ENCODE measurements at places on chromosomes 11 and 22.

GRCh38 chr11:121068787-121069186, 32.3 kb upstream of the TECTA start:
- no peak for DNase-seq

DNA sequence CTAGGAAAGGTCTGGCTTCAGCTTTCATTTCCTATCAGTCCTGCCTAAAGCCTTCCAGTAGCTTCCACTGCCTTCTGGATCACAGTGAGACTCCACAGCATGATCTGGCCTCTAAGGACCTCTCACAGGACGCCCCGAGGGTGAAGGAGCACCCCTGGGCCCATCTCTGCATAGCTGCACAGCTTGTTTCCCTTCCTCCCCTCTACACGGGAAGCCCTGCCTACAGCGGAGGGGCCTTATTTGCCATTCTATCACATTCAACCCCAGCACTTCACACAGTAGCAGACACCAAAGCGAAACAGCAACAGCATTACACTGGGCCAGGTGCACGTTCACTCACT, 162.3 kb upstream of the GRK3 start:
- no peak for DNase-seq

DNA sequence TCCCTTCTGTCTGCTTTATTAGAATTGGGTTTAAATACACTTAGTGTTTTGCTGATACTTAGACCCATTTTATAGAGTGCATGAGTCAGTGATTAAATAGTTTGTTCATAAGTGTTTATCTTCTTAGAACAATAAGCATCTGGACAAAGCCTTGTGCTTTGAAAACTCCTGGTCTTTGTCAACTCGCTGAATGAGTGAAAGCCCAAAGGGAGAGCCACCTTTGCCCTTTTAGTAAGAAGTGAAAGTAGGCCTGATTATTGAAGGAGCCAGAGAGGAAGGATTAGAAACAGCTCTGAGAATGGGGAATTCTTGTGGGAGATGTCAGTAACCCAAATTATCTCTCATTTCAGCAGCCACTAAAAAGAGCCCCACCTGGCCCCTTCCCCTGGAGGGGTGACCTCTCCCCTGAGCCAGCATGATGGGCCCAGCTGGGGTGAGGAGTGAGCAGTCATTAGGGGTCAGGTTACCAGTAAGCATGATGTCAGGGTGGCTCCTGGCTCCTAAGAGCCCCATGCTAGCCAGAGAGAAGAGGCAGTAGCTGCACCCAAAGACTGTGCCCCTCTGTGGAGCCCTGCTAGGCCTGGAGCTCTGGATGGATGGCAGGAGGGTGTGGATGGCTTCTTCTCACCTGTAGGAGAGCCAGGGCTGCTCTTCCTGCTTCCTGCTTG, 125.1 kb upstream of the E2F8 start:
- DNase-seq, result no peak

DNA sequence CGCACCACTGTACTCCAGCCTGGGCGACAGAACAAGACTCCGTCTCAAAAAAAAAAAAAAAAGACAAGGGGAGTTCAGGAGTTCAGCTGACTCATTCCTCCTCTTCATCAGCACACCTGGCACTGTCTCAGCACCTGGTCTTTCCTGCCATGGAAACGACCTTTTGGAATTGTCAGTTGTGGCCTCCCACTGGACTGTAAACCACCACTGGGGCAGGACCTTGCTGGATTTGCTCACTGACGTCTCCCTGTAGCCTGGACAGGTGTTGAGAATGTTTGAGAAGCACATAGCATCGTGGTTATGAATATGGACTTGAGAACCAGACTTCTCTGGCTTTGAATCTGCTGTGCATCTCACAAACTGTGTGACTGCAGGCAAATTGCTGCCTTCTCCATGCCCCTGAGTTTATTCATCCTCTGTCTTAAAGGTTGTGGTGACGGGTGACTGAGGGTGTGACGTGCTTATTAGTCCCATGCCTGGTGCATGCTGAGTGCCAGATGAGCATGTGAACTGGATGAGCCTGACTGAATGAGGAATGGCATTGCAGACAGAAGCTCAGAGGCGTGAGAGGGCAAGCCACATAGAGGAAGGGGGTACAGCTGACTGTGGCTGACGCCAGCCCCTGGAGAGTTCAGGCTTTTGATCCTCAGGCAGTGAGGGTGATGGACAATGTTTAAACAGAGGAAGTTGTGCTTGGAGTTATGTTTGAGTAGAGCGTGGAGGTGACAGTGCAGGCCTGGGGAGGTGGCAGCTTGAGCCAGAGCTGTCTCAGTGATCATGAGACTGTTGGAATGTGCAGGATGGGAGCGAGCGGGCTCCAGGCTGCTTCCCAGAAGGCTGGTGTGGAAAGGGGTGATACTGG, 12.7 kb downstream of the TOM1 start:
- DNase-seq, result no peak

GRCh38 chr11:67293090-67293489, 4.0 kb downstream of the ANKRD13D start:
- no peak for DNase-seq

DNA sequence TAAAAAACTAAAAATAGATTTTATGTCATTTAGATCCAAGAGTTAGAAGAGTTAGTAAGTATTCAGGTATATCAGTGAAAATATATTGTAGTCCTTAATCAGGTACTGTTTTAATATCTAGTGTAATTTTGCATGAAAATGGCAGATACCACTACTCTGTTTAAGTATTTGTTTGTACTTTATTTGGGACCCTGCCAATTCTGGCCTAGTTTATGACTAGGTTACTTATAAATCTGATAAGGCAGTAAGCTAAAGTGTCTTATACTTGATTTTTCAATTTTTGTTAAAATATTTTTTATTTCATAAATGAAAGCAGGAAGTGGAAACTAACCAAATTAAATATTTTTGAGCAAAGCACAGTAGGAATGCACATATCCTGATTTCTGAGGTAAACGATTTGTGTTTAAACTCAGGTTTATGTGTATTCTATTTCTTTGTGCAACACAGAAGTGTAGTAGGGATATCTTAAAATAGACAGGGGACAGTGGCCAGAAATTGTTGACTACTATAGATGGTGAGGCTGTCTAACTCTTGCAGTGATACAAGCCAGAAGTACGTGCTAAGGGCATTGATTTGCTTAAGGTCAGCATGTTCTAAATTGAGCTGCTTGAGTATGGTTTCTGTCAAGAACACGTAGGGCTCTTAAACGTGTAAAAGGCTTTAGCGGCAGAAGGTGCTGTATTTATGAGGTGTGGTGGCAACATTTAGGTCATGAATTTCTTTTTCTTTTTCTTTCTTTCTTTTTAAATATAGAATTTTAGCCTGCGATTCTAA, 34.0 kb downstream of the HIPK3 start:
- DNase-seq, result no peak

GRCh38 chr11:42225664-42226063, 766.2 kb upstream of the LRRC4C start:
- DNase-seq, result no peak

- DNase-seq, result peak; percentile 43
Measured at GRCh38 chr22:43228330-43228729, 41.4 kb upstream of the TTLL12 start.

GRCh38 chr11:125446279-125446678, 49.8 kb downstream of the FEZ1 start:
- no peak for DNase-seq
